Hematopoietic multipotent progenitor cell (in vitro differentiated cells): ENCODE measurements at places on chromosomes 2 and 18. TPM values are rescaled to one million over a fixed set of nuclear protein-coding genes. Genes with fewer than 3 reads are reported as not detected.

The APLF gene
- total RNA-seq: 5.4 TPM

- no peak for DNase-seq
These were observed 1.6 kb upstream of the RMDN2 start for GRCh38 chr2:37923308-37924055.

The DHRS9 gene
- 1.9 TPM for total RNA-seq

DNA sequence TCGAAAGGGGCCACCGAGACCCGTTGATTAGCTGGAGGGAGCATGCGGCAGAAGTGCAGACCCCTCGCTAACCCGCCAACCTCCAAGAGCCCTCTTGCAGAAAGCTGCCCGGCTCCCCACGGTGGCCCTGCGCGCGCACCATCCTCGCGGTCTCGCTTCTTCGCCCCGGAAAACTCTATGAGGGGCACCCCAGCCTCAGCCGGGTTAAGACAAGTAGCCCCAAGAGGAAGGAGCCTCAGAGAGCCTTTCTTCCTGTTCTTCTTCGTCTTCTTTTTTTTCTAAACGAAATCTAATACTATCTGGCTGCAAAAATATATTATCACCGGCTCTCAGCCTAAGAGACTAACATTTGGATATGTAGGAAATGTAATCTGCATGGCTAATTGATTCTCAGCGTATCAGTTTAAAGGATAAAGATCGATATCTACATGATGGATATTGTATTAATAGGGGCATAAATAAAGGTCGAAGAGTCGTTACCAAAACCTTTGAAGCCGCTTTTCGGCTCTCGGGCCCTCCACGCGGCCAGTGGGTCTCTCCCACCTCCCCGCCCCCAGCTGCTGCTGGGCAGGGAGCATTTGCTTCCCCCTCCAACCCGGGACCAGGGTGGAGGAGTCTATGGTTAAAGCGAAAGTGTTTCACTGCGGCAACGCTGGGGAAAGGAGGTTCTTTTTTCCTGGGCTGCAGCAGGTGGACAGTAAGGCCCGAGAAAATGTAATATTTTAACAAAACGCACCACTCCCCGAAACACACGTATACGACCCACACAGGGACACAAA is 6.1 kb upstream of the PAX3 start:
- DNase-seq: no peak

DNA sequence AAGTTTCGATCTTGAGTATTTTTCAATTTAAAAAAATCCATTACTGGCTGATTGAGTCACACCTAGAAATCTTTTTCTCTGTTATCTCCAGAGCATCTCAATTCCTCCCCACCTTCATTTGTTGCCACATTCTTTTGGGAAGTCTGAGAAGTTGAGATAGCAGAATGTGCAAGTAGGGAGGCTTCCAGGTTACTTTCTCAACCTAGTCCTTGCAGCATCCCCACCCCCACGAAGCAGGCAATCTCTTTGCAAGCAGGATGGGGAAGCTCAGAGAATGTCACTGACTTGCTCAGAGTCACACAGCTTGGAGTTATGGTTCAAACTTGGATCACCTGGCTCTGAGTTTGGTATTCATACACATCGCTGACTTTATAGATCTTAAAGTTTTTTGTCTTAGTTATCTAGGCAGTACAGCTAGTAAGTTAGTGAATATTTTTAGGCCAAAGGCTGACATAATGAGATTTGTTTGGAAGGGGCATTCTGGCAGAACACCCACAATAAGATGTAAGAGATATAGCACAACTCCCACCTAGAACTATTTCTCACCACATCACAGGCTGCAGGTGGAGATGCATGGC is 25.9 kb upstream of the LCLAT1 start:
- DNase-seq: no peak

- no peak for DNase-seq
These were observed 387.7 kb downstream of the RND3 start for GRCh38 chr2:150099805-150100204.

- DNase-seq: no peak
These were observed 14.6 kb upstream of the TMEM214 start for GRCh38 chr2:27018142-27018541.

- no peak for DNase-seq
These were observed 174.5 kb downstream of the CTIF start for GRCh38 chr18:48713309-48713708.

The CNGA3 gene
- total RNA-seq: not detected

The MYL1 gene
- total RNA-seq: not detected

The NR4A2 gene
- 6.7 TPM for total RNA-seq

The SP140L gene
- 5.4 TPM for total RNA-seq

DNA sequence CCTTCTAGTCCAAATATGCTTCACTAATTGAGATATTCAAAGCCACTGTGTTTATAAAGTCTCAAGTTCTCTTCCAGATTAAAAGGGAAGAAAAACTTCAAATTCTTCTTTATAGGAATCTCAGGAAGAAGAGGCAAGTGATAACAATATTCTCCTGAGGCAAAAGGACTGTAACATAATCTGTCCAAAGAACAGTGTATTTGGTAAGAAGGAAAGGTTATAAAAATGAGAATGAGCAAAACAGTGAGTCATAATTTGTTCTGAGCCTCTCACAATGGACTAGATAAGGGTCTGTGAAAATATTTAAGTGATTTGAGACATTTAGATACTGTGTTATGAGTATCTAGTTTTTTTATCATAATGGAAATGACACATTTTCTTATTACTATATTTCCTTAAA is 44.3 kb downstream of the SNRPD1 start:
- DNase-seq: no peak

- DNase-seq: no peak
These were observed 2028.6 kb upstream of the CELF4 start for GRCh38 chr18:39594206-39594605.

- DNase-seq: no peak
These were observed 4.7 kb upstream of the THNSL2 start for GRCh38 chr2:88165332-88166003.

GRCh38 chr2:124323321-124323720 is 298.2 kb downstream of the CNTNAP5 start:
- DNase-seq: no peak

GRCh38 chr2:157329524-157329923 is 3.9 kb upstream of the ERMN start:
- DNase-seq: no peak

GRCh38 chr2:26571316-26571715 is 69.8 kb downstream of the CIB4 start:
- no peak for DNase-seq

DNA sequence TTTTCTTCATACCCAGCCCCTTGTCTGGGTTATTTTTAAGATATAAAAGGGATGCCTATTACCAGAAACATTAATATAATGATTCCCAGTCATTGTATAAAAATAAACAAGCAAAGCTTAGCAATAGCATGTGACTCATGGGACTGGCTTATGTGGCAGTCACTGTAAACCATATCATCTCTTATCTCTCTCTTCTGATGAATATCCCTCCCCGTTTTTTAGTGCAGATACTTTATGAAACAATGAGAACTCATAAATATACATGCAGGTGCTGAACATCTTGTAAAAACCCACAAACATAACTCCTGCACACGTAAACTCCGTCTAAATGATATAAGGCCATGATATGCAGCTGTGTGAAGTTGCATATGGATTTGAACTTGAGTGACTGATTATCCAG is 154.9 kb downstream of the MGAT5 start:
- no peak for DNase-seq

DNA sequence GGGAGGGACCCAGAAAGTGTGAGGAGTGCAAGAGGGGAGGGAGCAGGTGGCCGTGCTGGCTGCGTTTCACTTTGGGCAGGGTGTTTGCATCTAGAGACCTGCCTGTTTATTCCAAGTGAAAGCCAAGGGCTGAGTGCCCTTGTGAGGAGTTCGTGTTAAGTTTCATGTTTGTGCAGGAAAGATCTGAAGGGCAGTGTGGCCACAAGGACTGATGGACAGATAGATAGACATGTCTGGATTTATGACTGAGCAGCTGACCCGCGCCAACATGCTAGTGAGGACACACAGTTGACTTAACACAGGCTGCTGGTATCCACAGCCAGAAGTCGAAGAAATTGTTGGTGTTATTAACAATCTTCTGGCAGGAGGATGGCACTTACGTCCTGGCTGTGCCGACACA is 387.6 kb upstream of the TNP1 start:
- DNase-seq: no peak

The GPR45 gene
- not detected for total RNA-seq

DNA sequence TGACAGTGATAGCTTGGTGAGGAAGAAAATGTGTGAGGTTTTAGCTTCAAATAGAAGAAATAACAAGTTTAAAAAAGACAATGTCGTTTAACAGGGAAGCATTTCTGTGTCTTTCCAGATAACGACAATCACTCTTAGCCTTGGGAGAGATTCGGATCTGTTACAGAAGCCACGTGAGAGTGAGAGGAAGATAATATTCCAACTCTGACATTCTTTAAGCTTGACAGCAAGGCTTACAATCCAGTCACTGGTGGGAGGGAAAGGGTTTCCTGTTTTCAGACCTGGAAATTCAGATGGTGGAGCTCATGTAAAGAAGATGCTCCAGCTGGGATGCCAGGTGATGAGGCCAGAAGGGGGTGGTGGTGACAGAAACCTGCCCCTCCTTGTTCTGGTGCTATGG is 30.8 kb downstream of the FBXO48 start:
- DNase-seq: no peak

DNA sequence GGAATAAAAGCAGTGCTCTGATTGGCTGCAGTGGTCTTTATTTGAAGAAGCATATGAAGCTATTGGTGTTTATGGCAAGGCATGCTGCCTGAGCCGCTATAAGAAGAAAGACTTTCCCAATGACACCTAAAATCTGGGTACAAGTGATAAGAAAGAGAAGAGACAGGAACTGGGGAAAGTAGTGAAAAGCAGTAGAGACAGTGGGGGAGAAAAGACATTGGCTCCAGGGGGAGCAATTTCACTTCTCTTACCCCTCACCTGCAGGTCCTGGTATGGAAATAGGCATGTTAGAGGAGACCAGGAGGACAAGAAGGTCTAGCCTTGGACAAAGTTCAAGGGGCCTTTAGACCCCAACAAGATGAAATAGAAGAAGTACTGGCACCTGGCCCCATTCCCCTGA is 47.1 kb downstream of the PLCL1 start:
- no peak for DNase-seq

GRCh38 chr2:235215248-235215647 is 263.4 kb downstream of the SH3BP4 start:
- no peak for DNase-seq

DNA sequence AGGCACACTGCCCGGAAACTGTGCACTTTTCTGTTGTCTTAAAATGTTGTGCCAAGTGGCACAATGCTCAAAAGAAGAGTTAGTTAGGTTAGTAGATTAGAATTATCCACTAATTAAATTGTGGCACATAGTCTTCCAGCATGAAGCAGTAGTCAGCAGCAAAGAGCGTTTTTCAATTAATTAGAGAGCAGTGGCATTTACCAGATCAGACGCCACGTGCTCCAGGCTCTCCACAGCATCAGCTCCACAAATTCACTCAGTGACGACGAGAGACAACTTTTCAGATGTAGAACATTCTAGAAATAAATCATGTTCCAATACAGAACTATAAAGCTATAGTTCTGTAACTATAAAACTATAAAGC is 16.4 kb upstream of the RTTN start:
- DNase-seq: no peak

GRCh38 chr2:85668009-85668856 is at the start of gene SFTPB:
Gene SFTPB, minus strand, starts transcription at chr2:85668199. Its CDS starts 16 bp downstream, at chr2:85668183.
- no peak for DNase-seq

The MOGAT1 gene
- total RNA-seq: not detected

GRCh38 chr2:170969030-170969429 is 40.0 kb downstream of the GORASP2 start:
- no peak for DNase-seq

The ANTXR1 gene
- total RNA-seq: under 0.01 TPM

The RTP5 gene
- total RNA-seq: 1.1 TPM

- no peak for DNase-seq
These were observed 125.9 kb downstream of the ACOXL start for GRCh38 chr2:110858135-110858725.

DNA sequence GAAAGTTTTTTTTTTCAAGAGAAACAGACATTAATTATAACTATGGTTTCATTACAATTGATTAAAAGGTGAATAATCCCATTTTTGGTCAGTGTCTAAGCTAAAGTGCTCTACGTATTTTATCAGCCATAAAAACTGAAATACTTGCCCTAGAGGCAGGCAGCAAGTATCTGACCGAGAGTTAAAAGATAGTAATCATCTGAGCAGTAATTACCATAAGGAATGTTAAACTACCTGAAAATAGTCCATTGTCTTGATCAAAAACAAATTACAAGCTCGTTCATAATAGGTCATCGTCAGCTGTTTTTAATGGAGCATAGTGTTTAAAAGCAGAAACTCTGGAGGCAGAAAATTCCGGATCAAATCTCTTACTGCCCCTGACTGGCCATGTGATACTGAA is 105.7 kb upstream of the ZEB2 start:
- no peak for DNase-seq

DNA sequence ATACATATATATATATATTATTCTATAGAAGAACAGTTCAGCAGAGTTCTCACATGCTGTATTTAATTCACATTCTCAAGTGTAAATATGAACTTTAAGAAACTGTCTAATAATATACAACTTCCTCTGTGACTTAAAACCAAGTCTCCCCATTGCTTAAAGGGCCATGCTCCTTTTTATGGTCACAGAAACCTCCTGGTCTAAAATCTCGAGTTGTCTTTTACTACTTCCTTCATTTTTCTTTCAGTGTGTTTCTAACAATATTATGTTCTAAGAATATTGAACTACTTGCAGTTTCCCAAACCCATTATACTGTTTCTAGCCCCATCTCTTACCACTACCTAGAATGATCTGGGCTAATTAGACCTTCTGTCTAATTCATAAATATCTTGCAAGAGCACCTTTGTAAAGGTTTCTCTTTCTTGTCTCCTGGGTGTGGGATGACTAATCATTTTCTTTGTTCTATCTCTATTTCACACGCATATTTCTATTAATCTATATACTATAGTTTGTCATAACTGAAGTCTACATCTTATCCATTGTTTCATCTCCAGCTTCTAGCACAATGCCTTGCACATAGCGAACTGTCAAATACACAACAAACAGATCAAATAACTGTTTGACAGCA is 48.8 kb downstream of the ERBB4 start:
- no peak for DNase-seq

GRCh38 chr2:203993011-203993410 is 56.4 kb downstream of the ICOS start:
- no peak for DNase-seq

DNA sequence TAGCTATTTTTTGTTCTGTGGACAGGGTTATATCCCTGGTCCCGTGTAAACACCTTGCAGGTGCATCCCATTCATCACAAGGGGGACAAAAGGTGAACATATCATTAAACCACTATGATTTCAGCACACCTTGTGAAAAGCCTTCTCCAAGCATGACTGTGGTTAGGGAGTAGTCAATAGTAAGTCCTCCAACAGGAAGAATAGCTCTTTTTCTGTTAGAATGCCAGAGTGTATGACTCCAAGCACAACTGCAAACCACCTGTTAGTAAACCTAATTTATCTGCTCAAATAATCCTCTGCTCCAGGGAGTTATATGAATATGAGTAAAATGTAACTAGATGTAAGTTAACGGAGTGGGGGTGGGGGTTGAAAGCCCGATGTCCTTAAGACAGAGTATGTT is 240.5 kb downstream of the AGPS start:
- no peak for DNase-seq
